CD4-positive, alpha-beta T cell treated with Interleukin-15 for 4 hours (primary cell): ENCODE measurements at places on chromosomes 7 and 10.

GRCh38 chr10:58068809-58069208 lies 198.9 kb downstream of the IPMK start:
- DNase-seq = no peak

- DNase-seq = no peak
Measured at GRCh38 chr10:19638182-19638895, 177.9 kb upstream of the PLXDC2 start.

DNA sequence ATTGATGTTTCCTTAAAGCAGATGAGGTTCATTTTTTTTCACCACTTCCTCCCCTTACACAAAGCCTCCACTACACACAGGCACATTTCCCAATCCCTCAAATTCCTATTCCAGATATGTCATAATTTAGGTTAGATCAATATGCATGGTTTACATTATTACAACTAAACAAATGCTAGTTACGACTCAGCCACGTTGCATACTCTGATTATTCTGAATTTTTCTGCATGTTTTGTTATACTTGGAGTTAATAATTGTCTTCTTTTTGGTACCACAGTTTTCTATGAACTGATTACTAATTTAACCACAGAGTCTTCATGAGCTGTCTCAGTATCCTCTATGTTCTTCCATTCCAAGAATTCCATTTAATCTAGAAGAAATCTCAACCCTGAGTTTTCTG lies 4.4 kb upstream of the BICC1 start:
- DNase-seq = no peak

- DNase-seq = no peak
Measured at GRCh38 chr10:103951942-103952341, 15.0 kb upstream of the SLK start.

GRCh38 chr10:89813546-89813945 lies 112.2 kb downstream of the KIF20B start:
- DNase-seq = no peak

GRCh38 chr10:123068087-123068853 lies 59.5 kb downstream of the ACADSB start:
- DNase-seq = no peak

- DNase-seq = no peak
Measured at GRCh38 chr10:120574981-120575380, 118.0 kb downstream of the PLPP4 start.

GRCh38 chr10:25758041-25758457 lies 176.0 kb upstream of the MYO3A start:
- DNase-seq = no peak

- DNase-seq = no peak
Measured at GRCh38 chr10:104427989-104428388, 74.4 kb downstream of the CFAP58 start.

- DNase-seq = no peak
Measured at GRCh38 chr7:111942450-111943081, 263.6 kb downstream of the DOCK4 start.

GRCh38 chr10:106780632-106781031 lies 383.9 kb downstream of the SORCS1 start:
- DNase-seq = no peak

GRCh38 chr10:51832652-51833383 lies 133.4 kb upstream of the CSTF2T start:
- DNase-seq = no peak

- DNase-seq = no peak
Measured at GRCh38 chr7:37993060-37993501, 72.6 kb downstream of the EPDR1 start.

DNA sequence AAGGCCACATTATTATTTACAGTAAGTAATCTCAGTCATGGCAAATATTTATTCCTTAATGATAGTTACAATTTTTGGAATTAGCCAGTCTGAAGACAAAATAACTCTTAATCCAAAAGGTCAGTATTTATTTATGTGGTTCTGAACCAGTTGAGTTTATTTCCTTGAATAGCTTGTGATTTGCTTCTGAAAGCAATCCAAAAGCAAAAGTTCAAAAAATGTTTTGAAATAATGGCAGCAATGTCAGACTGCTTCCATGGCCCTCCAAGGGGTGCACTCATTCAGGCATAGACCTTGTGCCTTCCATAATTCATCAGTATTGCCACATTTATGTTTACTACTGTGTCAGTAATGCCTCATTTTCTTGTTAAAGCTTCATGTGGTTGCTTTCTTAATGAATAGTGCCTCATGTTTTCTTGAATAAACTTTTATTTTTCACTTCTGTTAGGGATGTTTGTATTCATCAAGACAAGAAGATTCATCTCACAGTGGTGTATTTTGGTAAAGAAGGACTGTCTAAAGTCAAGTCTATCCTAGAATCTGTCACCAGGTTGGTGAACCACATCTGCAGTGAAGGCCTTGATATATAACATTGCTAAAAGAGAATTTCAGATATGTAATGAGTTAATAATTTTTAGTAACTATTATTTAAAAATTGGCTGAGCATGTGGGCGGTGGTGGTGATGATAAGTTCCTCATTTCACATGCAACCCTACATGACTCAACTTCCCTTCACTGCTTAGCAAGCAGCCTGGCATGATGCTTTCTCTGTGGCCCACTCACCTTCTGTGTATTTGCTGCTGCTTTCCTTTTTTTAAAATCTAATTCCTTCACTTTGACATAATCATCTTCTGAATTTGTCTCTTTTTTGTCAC lies 22.0 kb downstream of the CSGALNACT2 start:
- DNase-seq = peak; percentile 17

GRCh38 chr10:16795410-16796073 lies 21.7 kb downstream of the RSU1 start:
- no peak for DNase-seq

DNA sequence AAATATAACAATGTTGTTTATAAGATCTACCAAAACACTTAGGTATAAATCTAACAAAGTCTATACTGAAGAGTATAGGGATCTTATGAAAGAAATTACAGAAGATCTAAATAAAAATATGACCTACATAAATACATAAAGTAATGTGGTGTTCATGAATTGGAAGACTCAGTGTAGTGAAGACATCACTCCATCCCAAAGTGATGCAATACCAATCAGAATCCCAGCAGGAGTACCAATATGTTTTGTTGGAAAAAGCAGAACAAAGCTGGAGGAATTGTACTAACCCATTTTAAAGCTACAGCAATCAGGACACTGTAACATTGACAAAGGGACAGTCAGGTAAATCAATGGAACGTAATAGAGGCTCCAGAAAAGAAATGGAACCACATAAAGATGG lies 76.4 kb downstream of the CCSER2 start:
- no peak for DNase-seq

DNA sequence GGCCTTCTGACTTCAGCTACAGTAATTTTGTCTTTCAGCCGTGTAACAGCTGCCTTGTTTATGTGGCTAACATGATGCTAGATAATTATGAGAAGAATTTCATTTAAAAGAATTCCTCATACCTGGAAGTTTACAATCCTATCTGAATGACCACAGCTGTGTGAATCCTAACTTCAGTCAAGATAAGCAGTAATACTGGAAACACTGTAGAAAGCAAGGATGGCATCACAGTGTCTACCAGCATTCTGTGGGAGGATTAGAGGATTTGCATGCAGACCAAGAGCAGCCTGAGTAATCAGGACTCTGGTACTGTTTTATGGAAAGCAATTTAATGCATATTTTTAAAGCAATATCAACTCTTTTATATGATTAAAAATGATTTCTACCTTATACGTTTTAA lies 282.4 kb downstream of the EXOC4 start:
- DNase-seq = no peak

- no peak for DNase-seq
Measured at GRCh38 chr10:100793055-100793454, 47.7 kb downstream of the PAX2 start.

GRCh38 chr10:52308251-52309031 lies 5.6 kb upstream of the DKK1 start:
- no peak for DNase-seq

DNA sequence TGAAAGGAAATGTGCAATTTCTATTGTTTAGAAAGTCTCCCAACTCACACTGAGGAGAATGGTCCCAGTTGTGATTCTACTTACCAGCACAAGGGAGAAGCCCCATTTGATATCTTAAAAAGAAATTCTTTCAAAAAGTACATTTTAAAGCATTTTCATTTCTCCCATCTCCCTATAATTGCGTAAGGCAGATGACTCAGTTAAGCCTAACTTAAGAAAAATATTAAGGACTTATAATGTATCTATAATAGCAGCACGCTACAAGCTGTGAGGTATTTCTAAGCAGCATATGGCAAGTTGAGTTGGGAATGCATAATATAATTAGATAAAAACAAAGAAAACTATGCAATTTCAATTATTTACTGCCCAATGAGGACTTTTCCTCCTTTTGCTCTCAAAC lies 8.5 kb upstream of the NRCAM start:
- no peak for DNase-seq

GRCh38 chr7:101099969-101100781 lies 14.9 kb downstream of the TRIM56 start:
- DNase-seq = peak; percentile 36

DNA sequence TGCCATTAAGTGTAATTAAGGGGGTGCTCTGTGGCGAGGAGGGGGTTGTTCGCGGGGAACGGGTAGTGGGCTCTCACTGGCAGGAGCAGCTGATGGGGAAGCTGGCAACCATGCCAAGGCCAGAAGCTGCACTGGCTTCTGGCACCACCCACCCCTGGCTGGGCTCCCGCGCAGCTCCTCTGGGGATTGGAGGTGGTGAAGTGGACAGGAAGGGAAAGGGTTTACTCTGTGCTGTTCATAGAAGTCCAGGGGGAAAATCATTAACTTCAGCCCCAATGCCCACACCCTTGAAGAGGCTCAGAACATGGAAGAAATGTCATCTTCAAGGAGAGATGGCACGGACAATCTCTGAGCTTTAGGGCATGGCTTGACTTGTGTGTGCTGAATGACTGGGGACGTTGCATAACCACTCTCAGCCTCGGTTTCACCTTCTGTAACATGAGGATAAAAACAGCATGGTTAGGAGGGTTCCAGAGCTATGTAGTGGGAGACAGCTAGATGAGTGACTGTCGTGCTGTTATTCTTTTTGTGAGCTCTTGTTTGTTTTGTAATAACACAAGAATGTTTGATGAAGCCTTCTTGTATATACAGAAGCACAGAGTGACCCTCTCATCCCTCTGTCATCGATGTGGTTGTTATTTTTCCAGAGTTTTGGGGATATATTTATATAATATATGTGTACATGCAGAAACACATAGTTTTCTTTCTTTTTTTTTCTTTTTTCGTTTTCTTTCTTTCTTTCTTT lies 29.9 kb downstream of the KAZALD1 start:
- no peak for DNase-seq

DNA sequence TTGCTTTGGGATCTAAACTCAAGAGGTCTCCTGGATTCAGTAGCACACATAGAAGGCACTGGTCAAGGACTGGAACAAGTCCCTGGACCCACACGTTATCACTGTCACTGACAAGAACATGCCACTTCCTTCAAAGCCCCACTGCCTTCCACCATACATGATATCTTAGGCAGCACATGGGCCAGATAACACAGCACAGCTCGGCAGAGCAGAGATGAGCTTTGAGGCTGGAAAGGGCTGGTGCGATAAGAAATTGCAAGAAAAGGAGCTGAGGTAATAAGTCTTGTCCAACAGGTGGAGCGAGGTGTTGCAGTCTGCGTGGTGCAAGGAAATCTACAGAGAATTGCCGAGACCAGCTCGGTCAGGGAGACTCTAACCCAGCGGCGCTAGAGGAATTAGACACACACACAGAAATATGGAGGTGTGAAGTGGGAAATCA lies 139.8 kb upstream of the CDK13 start:
- DNase-seq = no peak

- no peak for DNase-seq
Measured at GRCh38 chr10:100403734-100404133, 56.7 kb downstream of the SCD start.

DNA sequence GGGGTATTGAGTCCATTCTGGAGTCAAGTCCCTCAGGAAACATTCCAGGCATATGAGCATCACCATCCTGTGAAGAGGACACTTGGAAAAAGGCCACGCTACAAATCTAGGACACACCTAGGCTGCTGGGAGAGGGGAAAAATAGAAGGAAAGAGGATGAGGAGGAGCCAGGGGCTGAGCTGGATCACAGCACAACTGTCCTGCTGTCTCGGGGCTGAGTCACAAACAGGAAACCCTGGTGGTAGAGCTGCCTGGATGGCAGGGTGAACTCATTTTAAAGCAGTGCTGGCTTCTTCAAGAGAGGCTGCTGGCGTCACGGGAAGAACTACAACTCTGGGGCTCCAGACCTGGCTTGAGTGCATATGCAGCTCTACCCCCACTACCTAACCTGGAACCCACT lies 151.5 kb downstream of the RNF216 start:
- DNase-seq = peak; percentile 39

GRCh38 chr10:113691381-113691780 lies 11.7 kb downstream of the CASP7 start:
- no peak for DNase-seq

- DNase-seq = peak; percentile 23
Measured at GRCh38 chr10:8238986-8239385, 184.5 kb downstream of the GATA3 start.

DNA sequence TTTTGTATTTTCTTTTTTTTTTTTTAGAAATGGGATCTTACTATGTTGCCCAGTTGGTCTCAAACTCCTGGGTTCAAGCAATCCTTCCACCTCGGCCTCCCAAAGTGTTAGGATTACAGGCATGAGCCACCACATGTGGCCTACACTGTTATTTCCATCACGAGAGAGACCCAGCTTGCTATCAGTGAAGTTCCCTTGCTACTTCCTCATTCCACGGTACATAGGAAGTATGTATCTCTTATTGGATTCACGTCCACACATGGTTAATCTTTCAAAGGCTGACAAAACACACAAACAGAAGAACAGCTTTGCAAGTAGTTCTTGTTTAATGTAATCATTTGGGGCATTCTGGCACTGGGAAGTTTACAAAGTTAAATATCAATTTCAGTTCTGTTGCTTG lies 50.9 kb downstream of the DCLRE1A start:
- no peak for DNase-seq

DNA sequence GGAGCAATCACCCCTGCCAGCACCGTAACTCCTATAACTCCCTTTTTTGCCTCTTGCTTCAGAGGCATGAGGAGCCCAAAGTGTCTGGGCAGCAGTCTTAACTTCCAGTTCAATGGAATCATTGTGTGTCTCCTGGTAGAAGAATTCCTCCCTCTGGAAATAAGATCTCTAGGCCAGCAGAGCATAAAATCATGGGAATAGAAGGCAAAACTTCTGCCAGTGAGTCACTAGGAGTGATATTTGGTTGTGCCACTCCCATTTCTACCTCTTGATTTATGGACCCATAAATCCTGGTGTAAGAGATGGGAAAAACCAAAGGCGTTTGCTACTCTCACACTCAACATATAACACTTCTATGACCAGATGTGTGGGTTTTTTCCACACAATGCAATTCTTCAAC lies 104.9 kb upstream of the FAM180A start:
- no peak for DNase-seq

DNA sequence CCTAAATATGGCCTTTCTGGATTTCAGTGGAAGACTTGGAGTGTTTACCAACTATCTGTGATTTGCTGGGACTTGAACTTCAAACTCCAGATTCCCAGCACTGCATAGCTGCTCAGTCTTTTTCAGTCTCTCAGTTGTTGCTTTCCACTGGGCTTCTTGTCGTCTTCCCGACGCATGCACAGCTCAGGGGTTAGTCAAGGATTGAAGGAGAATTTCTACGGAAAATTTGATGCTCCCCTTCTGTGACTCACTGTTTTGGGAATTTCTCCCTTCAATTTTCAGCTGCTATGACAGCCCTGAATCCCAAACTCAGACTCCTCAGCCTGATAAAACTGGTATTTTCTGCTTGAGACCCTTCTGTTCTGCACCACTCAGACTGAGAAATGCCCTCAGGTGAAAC lies 91.7 kb downstream of the CYP26A1 start:
- DNase-seq = no peak
